Dorsolateral prefrontal cortex (tissue), 122 donors: ENCODE measurements at places on chromosomes 11 and 22.

DNA sequence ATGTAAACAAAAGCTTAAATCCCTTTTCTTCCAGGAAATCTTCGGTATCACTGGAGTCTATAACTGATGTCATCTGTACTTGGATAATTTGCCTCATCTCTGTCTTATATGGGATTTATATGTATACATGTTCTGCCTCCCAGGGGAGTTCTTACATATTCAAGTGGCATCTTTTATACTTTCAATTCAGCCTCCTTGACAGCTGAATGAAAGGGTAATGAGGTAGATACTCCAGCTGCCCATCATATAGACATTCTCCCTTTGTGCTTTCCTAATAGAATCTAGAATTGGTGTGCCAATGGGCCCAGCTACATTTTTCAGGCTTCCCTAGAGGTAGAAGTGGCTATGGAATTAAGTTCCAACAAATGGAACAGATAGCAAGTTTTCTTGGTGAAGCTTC lies 223.8 kb downstream of the LRRC4C start:
- DNase-seq = no peak

- no peak for DNase-seq
Measured at GRCh38 chr11:114784216-114784615, 105.9 kb downstream of the NXPE2 start.

- DNase-seq = no peak
Measured at GRCh38 chr11:61610905-61611304, 30.0 kb upstream of the SYT7 start.

DNA sequence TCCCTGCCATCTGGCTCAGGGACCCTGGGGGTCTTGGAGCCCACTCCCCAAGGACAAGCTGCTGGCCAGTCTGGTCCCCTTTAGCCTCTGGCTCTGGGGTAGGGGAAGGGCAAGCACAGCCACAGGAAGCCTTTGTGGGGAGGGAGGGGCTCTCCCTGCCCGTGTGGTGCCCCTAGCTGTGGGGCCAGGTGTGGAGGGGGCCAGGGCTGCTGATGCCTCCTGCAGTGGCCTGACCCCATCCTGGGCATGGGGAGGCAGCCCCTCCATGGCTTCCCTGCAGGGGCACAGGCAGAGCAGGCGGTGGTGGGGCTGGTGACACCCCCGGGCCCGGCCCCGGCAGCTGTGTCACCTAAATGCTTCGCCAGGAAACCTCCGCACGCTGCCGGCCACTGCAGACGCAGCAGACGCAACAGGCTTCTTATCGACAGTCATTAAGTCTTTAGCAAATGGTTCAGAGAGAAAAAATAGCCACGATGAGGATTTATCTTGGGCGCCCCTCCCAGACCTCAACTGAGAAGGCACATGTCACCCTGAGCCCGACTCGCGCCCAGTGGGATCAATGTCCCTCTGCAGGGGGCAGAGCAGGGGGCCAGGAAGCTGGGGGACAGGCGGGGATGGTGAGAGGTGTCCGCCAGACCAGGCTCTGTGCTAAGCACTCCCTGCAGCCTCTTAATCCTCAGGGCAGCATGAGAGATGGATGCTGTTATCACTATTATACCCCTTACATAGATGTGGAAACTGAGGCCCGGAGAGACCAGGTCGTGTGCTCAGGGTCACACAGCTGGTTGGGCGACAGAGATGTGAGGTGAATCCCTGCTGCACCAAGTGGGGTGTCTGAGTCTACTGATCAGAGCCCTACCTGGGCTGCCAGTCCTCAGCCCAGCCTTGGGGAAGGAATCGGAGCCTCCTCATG lies 33.9 kb downstream of the FLRT1 start:
- DNase-seq = no peak

GRCh38 chr22:19728271-19728670 lies 4.9 kb downstream of the GP1BB start:
- DNase-seq = no peak

GRCh38 chr22:47586038-47586437 lies 823.6 kb downstream of the TBC1D22A start:
- no peak for DNase-seq
